Motor neuron (in vitro differentiated cells): ENCODE measurements at places on chromosomes 4 and X. TPM values are rescaled to one million over a fixed set of nuclear protein-coding genes. Genes with fewer than 3 reads are reported as not detected.

Gene DCX
- 0.11 and 0.14 TPM in 2 replicates for total RNA-seq

- no peak for ATAC-seq
Measured at GRCh38 chr4:113844369-113844768, 82.8 kb upstream of the CAMK2D start.

DNA sequence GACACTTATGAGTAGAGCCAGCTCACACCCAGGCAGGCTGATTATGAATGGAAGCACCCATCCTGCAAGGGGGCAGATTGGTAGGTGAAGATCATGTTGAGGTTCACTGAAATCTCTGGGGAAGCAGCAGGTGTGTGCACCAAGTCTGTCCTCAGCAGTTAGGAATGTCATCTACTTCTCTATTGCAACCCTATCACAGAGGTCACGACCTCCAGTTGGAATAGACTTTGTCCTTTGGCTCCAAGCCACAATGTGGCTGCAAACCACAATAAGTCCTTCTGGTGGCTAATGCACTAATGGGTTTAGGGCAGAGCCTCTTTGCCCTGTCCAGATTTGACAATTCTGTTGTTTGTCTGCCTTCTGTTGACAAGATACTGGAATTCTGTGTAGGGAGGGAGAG is 1056.7 kb downstream of the PCDH19 start:
- no peak for ATAC-seq

DNA sequence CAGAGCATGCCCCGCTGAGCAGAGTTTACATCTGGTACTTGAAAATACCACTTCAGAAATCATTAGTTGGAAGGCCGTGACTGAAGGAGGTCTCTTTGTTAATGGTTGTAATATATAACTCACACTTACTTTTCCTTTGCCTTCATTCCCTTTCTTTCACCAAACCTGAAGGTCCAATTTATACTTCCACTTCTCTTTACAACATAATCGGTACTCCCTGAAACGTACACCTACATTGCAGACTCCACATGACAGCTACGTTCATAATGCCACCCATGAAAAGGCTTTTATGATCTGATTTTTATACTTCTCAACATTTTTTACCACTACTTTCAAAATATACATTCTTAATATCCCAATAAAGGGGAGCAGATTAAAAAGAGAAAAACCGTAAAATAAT is 298.7 kb downstream of the C4orf33 start:
- no peak for ATAC-seq

- no peak for ATAC-seq
Measured at GRCh38 chr4:122383341-122383740, 4.5 kb downstream of the ADAD1 start.

DNA sequence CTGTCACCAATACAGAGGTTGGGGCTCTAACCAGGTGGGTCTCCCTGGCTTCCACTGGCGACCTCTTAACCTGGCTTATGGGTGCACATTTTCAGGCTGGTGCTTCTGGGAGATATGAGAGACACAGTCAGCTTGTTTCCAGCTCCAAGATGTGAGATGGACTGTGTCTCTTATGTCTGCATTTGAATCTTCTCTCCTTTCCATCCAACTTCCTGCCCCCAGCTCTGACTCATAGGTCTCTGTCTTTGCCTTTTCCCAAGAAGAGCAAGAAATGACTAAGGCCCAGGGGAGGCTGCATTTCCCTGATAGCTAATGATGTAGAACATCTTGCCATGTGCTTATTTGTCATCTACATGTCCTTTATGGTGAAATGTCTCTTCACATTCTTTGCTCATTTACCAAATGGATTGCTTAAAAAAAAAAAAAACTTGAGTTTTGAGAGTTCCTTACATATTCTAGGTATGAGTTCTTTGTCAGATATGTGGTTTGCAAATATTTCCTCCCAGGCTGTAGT is 3.2 kb upstream of the UXT start:
- ATAC-seq = peak; percentile 26

GRCh38 chr4:71141125-71141524 is 147.7 kb downstream of the DCK start:
- ATAC-seq = no peak
